ENCODE measurements at places on chromosomes 5 and 9.
A peak's percentile ranks its signal among the peaks of the same experiment; 100 is the strongest.

- no peak for DNase-seq
These were observed 26.1 kb upstream of the MATR3 start for GRCh38 chr5:139267481-139267880.

GRCh38 chr9:127422133-127422782, 1.9 kb upstream of the ZNF79 start:
- DNase-seq: no peak

DNA sequence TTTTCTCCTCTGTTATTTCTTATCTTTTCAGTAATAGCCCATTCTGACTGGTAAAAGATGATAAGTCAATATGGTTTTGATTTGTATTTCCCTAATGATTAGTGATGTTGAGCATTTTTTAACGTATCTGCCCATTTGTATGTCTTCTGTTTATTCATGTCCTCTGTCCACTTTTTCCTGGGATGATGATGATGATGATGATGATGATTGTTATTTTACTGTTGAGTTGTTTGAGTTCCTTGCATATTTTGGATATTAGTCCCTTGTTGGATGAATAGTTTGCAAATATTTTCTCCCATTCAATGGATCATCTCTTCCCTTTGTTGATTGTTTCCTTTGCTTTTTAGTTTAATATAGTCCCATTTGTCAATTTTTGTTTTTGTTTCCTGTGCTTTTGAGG, 27.0 kb downstream of the UTP15 start:
- DNase-seq: no peak

DNA sequence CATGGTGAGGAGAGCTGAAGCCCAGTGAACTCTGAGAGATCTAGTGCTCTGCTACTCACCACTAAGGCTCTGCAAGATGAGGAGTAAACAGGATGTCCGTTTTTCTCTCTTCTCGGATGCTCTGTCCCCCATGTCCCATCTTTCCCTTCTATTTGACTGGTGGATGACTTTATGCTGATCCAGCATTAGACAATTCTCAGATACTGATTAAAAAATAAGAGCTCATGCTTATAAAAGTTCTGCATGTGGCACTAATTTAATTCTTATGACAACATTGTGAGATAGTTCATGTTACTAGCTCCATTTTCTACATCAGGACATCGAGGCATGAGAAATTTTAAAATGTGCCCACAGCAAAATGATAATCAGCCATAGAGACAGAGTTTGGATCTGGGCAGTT, 77.0 kb downstream of the HMHB1 start:
- DNase-seq: no peak

GRCh38 chr9:88464851-88465250, 70.1 kb upstream of the NXNL2 start:
- DNase-seq: no peak

DNA sequence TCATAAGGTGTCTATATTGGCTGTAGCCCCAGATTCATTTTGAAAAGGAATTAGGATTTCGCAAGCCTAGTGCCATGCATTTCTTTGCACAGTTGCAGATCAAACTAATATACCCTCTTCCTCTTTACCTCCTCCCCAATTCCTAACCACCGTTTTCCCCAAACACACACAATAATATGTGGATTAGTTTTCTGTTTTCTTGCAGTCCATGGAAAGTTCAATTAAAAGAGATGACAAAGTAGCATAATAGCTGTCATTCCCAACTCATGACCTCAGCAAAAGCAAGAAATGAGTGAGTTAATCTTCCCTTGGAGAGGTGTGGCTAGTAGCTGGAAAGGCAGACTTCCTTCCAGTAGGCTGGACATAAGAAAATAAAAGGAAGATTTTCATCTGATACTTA, 349.1 kb downstream of the TMEM232 start:
- no peak for DNase-seq

- DNase-seq: peak; percentile 60
These were observed 96.4 kb upstream of the SPOCK1 start for GRCh38 chr5:137595396-137596079.

- no peak for DNase-seq
These were observed 24.6 kb downstream of the TRAF2 start for GRCh38 chr9:136910901-136911245.

- no peak for DNase-seq
These were observed 490.7 kb upstream of the SGCD start for GRCh38 chr5:155836089-155836803.

DNA sequence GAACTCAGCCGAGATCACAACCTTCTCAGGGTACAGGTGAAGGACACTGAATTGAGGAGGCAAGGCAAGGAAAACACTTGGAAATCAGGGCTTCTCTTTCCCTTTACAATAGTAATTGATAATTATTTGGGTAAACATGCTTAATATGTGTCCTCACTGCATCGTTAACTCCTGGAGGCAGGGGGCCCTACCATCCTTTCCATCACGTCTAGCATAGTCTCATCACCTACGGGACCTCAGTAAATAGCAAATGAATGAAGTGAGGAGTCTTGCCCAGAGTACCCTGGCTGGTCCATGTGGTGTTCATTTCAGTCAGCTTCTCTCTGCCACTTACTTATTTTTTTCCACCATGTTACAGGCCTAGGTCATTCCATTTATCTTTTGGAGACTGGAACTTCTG, 2.3 kb downstream of the F2RL1 start:
- DNase-seq: no peak

DNA sequence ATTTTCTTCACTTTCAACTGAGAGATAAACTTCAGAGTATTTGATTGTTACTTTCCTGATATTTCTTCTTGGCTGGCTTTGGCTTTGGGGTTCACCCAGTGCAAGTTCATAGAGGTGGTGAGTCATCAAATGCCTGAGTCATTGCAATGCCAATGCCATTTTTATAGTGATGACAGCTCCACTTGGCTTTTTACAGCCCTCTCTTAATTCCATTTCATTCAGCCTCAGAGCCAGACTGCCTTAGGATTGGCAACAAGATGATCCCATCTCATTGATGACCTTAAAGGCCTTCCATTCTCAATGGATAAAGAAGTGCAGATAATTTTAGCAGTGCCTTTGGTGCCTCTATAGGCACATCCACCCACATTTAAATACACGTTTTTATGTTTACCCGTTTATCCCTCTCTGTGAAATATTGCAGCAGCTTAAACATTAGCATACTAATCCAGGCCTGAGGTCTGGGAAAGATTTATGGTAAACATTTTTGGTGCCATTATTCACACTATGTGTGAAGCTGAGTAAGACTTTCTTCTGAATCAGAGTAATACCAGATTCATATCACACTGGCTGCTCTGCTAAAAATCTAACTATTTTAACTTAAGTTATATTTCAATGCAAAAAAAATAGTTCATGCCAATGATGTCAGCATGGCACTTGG, 88.9 kb upstream of the TYRP1 start:
- DNase-seq: no peak

DNA sequence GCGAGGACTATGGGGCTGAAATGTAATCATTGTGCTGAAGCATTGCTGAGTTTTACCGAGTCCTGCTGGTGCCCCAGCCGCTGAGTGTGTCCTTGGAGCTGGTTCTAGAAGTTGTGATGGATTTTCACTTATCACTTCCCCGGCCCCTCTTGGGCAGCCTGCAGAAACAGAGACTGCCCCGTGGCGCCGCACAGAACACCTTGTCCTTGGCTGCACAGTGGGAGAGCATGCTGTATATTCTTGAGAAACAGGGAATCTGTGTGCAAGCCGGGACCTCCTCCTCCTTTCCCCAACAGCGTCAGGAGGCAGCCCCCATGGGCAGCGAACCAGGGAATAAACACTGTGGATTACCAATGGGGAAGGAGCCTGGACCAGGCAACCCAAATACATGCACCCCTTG, 90.6 kb upstream of the RUFY1 start:
- no peak for DNase-seq

- DNase-seq: no peak
These were observed 9.0 kb upstream of the ADGRD2 start for GRCh38 chr9:124441291-124441690.

DNA sequence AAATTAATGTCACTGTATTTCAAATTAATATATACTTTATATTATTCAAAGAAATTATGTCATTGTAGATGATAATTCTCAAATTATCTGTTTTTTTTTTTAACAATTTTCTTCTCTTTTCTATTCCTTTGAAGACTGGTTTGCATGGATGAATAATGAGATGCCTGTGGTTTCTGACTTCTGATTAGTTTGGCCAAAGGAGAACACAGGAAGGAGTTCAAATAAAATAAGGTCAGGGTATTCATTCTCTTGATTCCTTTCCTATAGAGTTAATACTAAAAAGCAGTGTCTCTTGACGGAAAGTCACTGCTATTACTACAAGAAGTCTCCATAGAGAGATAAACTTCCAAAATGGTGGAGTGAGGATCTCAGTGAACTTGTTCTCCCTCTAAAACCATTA, 279.6 kb upstream of the FTMT start:
- DNase-seq: no peak

DNA sequence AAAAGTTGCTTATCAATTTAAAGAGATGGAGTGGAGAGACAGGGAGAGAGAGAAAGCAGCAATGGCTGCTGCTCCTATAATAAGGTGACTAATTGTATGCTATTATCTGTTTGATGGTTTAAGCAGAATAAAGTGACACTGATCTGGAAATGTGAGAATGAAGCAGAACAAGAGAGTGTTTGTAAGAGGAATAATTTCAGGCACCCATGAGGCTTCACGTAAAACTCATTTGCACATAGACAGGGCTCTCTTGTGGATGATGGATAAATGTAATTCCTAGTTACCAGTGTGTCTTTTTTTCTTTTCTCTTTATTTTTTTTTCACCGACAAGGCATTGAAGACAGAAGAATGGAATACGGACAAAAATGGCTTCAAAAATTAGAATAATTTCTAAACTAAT, 228.8 kb upstream of the TYRP1 start:
- DNase-seq: no peak

- DNase-seq: no peak
These were observed 47.5 kb downstream of the NKD2 start for GRCh38 chr5:1055896-1056610.

- DNase-seq: no peak
These were observed at the start of gene TRPM6 for GRCh38 chr9:74887041-74887980. TRPM6 (minus strand) TSS chr9:74887921; CDS start chr9:74887856, 65 bp downstream.

GRCh38 chr5:33675958-33676464, 215.8 kb downstream of the ADAMTS12 start:
- no peak for DNase-seq

DNA sequence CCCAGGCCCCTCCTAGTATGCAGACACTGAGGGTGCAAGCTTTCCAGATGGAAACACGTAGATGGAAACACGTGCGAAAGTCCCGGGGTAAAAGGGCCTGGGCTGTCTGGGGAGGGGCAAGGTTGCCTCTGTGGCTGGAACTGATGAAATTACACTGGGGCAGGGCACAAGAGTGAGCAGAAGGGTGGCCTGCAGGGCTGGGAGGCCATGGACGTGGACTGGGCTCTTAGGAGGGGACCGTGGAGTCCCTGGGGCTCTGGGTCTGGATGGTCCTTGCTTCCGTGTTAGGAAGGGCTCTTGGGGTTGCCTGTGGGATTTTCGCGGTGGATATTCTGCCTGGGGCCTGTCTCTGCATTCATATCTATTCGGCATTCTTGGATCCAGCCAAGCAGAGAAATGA, 63.3 kb downstream of the IRX1 start:
- no peak for DNase-seq

DNA sequence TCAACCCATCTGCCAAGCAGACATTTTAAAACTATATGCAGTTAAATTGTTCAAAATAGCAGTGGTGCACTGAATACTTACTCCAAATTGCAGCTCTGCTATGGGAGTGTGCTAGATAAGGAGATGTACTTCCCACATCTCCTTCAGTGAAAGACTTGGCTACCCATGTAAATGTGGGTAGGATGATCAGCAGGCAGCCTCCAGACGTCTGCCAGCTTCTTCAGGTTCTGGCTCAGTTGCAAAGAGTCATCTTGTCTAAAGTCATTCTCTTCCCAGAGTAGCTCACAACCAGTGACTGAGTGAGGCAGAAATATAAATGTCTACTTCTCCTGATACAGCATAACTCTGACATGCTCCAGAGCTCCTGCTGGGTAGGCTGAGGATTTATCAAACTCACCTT, 1050.0 kb upstream of the CDH10 start:
- no peak for DNase-seq

GRCh38 chr9:130343445-130343918, 77.9 kb downstream of the HMCN2 start:
- no peak for DNase-seq

DNA sequence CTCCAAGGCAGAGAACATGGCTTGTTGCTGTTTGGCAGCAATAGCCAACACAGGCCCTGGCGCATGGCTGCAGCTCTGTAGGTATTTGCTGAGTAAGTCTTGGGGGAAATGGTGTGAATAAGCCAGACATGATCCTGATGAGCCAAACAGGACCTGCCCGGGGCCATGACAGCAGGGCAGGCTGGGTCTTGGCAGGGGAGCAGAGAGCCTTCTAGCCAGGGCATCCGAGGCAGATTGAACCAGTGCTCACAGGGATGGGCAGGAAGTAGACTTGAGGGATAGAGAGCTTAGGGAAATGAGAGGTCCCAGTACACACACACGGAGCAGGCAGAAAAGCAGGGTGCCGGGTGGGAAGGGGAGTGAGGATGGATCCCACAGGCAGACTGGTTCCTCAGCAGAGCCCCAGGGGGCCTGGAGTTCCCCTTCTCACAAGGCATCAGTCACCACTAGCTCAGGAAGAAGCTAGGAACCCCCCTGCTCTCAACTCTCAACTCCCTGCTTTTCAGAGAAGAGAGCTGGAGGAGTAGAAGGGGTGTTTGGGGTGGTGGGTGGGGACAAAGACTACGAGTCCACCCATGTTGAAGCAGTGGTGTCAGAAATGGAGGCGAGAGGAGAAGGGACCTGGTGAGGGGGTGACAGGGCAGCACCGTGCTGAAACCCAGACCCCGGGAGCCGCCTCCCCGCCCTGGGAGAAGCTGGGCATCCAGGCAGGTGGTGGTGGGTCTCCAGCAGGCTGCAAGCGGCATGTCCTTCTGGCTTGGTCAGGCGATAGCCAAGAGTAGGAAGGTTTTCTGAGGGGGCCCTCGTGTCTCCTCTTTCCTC, 111.1 kb downstream of the RGS3 start:
- no peak for DNase-seq

- no peak for DNase-seq
These were observed 6.9 kb upstream of the EXOC3 start for GRCh38 chr5:435961-436640.

- DNase-seq: no peak
These were observed 176.1 kb downstream of the GABRG2 start for GRCh38 chr5:162243651-162244050.

GRCh38 chr9:14895806-14896205, 14.4 kb downstream of the FREM1 start:
- no peak for DNase-seq

DNA sequence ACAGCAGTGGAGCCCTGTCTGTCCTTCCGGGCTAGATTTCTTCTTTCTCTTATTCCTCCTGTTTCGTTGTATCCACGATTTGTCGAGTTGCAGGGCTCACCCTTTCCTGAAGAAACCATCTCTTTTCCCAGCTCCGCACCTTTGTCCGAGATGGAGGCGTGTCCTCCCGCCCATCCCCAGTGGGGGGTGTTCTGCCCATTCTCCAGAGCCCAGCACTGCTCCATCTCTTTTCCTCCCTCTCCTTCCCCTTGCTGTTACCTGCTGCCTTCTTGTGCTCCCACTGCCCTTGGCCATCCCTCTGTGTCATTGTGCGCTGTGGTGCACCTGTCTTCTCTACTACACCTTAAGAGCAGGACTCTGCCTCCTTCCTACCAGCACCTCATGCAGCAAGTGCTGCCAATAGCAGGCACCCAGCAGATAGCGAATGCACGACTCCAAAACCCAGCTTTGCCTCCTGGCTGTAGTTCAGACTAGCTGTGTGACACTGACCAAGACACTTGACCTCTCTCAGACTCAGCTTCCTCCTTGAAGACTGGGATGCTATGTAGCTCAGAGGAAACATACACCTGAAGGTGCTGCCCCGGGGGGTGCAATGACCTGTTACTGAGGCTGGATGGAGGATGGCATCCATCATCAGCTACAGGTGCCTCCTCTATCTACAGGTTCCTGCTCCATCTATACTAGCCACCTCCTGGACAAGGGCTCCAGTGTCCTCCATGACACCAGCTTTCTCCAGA, 8.9 kb downstream of the OR13J1 start:
- no peak for DNase-seq

Data from cerebellar nuclear complex (tissue), 1 donor.